Left colon (tissue), 2 donors: ENCODE measurements at places on chromosomes 11 and 22. TPM values are rescaled to one million over a fixed set of nuclear protein-coding genes. Genes with fewer than 3 reads are reported as not detected.

DNA sequence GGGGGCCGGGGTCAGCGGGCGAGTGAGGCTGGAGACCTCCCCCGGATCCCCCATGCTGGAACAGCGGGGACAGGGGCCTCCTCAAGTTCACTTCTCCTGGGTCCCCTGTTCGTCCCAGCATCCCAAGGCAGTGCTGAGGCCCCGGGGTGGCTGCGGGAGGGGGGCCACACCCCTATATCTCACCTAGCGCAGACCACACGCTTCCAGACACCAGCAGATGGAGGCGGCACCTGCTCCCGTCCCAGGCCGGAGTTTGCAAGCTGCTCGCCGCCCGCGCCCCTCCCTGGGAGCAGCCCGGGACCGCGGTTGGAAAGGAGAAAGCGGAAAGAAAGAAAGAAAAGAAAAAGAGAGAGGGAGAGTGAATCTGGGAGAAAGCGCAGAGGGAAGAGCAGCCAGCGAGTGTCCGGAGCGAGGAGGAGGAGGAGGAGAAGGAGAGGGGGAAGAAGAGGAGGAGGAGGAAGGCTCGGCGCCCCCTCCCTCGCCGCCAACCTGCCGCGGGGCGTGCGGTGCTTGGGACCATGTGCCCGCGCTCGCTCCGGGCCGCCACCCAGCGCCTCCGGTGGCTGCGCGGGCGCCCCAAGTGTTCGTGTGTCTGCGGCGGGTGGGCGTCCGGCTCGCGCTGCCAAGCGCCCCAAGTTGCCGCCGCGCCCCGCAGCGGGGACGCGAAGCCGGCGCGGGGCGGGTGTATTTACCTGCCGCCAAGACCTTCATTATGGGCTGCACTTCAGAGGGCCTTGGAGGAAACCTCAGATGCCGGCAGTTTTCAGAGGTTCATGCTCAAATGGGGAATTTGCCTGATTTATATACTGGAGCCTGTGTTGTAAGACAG lies at the start of gene LIF:
Gene LIF (minus strand): TSS at position 775 of the 829 bp plus-strand sequence. CDS start 64 bp downstream, at position 711.
- peak; percentile 64 for DNase-seq

DNA sequence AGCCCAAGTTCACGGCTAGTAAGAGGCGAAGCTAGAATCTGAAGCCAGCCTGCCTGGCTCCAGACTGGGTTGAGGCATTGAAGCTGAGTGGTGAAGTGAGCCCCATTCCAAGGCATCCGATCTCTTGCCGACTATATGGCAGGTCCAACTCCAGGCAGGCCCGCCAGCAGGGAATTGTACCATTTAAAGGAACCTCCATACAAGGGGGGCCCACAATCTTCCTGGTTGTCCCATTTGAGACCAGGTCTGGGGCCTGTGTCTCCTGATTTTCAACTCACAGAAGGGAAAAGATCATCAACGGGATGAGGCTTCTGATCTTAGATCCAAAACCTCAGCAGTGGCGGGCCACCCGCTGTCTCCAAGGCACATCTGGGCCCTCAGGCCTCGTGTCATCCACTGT lies 4.1 kb downstream of the SCN2B start:
- DNase-seq = no peak

KRTAP5-11 gene
- not detected for total RNA-seq

GRCh38 chr11:93291110-93291509 lies 39.4 kb upstream of the DEUP1 start:
- no peak for DNase-seq

MS4A7 gene
- 38.3 TPM for total RNA-seq
